Stimulated activated CD4-positive, alpha-beta T cell treated with anti-CD3 and anti-CD28 coated beads, Interleukin-12 subunit alpha, Interleukin-12 subunit beta, amount 100 ng/mL, for 4 hours (primary cell): ENCODE measurements at places on chromosomes 3 and 15.

DNA sequence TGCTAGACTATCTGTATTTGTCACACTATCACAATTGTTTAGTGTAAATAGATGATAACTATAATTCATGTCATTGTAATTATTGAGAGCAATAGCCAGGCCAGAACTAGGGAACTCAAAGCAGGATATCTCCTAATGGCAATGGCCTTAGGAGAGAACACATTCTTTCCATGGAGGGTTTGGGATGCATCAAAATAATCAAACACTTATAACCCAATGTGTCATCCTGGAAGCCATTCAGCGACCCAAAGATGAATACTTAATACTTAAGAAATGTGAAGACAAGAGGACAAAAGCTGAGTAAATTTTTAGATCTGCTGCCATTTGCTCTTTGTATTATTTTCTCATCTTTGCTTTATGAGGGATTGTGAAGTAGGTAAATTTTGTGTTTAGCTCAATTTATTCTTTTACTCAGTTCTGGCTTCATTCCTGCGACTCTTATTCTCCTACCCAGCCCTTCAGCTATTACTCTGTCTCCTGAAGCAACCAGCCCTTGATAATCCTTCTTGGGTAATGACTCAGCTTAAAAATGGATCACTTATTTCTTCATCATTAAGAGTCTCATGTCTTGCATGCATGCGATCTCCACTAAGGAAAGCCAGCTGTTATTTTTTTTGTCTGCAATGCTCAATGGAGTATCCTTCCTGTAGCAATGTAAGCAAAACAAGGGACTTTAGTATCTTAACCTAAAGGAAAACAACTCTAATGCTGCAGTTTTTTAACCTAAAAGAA lies 2.0 kb downstream of the OR4F15 start:
- DNase-seq = no peak

DNA sequence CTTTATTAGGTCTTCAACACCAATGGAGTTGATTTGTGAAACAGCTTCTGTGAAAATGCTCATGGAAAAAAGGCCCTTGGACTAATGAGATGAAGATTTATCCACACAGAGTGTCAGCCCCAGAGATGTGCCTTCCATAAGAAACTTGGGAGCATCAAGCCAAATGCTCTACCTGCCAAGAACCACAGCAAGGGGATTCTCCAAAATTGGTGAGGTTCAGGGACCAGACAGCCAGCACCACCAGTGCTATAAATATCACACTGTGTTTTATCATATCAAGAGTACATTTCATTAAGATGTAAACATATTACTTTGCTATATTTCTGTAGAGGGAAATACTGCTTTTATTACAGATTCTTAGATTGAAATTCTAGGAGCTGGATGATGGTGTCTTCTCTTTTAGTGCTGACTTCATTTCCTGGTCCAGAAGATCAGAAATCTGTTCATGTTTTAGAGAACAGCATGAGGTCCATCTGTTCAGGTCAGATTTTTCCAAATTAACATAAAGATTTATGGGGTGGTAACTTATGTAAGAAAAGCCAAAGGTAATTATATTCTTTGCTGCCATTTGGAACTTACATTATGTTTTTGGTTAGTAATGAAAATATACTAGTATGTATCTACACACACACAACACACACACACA lies 17.7 kb downstream of the SLC35G2 start:
- DNase-seq = no peak

GRCh38 chr3:168273036-168273435 lies 177.3 kb upstream of the GOLIM4 start:
- DNase-seq = no peak

DNA sequence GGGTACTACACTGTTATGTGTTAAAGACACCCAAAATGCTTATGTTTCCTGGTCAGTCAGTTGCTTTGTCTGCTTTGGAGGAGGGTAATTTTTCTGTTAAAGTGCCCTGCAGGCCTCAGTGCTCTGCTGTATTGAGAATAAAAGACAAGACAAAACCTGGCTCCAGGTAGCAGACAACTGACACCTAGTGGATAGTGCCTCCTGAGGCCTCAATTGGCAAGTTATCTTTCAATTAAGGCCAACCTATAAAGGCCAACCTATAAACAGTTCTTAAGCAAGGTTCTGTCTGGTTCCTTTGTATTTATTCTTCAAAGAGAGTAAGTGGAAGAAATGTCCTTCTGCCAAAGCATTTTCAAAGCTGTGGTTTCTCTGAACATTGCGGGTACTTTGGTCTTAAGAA lies 773.8 kb downstream of the MECOM start:
- DNase-seq = no peak

GRCh38 chr3:60577601-60578000 lies 673.7 kb downstream of the FHIT start:
- no peak for DNase-seq

DNA sequence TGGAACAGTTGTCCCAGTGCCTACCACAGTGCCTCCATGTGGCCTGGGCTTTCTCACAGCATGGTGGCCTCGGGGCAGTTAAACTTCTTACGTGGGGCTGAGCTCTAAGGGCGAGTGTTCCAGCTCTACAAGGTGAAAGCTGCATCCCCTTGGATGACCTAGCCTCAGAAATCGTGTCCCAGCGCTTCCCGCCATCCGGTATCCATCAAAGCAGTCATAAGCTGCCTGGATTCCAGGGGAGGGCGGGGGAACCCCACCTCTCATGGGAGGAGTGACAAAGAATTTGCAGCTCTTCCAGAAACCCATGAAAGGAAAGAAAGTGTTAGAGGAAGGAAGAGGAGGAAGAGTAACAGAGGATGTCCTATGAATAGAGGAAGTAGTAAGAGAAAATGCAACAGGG lies 45.8 kb upstream of the CCDC174 start:
- no peak for DNase-seq

- DNase-seq = no peak
Observed at GRCh38 chr3:66592927-66593625, 92.3 kb upstream of the LRIG1 start.

DNA sequence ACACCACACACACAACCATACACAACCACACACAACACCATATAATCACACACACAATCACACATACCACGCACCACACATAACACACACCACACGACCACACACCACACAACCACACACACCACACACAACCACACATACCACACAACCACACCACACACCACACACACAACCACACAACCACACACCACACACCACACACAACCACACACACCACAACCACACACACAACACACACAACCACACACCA lies 24.2 kb downstream of the CPN2 start:
- DNase-seq = no peak

DNA sequence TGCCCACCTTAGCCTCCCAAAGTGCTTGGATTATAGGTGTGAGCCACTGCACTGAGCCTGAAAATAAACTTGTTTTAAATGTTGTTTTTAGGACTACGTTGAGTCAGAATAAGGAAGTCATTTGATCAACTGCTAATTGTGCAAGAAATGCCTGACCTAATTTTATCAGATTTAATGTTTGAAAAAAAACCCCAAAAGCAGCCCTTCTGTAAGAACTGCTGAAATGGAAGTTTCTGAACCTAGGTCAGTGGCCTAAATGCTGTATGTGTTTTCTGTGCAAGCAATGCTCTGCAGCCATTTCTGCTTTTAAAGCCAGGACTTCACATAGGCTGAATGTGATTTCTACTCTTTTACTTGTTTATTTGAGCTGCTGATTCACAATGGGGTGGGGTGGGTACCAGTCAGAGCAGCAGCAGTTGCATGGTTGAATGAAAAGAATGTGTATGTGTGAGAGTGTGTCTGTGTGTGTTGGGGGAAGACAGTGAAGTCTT lies 6.6 kb downstream of the GPX1 start:
- DNase-seq = no peak

DNA sequence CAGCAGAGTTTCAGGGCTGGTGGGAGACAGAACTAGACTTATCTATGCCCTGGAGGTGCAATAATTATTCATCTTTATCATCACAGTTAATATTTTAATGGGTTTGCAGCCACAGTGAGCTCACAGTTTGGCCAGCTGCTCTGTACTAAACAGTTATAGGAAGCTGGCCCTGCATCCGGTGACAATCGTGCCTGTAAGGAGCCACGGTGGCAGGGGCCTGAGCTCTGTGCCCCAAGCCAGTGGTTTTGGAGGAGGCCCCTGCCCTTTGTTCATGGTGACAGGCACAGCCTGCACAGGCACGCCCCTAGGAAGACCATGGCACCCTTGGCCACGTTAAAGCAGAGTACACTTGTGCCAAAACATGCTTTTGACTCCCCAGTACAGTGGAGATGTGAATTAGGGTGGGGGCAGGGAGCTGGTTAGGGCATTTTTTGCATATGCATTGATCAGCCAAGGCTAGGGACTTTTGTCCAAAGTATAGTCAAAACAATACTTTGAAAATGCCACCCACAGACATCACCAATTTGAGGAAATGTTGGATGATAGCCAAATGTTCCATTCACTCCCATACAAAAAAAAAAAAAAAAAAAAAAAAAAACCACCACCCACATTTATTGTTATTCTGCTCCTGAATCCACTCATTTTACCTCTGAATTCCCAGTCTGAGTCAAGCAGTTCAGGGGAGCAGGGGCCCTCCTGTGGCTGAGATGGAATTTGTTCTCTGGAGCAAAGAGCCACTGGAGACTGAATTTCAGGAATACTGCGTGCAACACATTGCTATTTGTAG lies 3.4 kb upstream of the RFTN1 start:
- DNase-seq = no peak

GRCh38 chr3:22506871-22507270 lies 696.3 kb upstream of the UBE2E2 start:
- no peak for DNase-seq

GRCh38 chr15:98043160-98044014 lies 82.9 kb downstream of the ARRDC4 start:
- no peak for DNase-seq

- no peak for DNase-seq
Observed at GRCh38 chr3:1216856-1217255, 124.0 kb downstream of the CNTN6 start.

DNA sequence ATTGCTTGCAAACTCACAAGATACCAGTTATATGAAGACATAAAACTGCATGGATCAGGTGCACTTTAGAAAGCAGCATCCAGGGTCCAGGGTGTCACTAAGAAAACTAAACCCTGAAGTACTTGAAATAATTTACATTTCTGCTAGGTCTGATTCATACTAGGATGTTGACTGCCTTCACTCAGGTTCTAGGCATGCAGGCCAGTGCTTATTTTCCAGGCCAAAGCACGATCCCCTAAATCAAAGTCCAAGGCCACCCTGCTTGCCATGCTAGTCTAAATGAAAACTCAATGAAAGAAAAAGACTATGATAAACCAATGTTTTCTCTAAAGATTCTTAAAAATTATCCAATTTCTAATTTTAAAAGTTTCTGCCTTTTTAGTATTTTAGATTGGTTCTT lies 49.4 kb downstream of the GREM1 start:
- no peak for DNase-seq

DNA sequence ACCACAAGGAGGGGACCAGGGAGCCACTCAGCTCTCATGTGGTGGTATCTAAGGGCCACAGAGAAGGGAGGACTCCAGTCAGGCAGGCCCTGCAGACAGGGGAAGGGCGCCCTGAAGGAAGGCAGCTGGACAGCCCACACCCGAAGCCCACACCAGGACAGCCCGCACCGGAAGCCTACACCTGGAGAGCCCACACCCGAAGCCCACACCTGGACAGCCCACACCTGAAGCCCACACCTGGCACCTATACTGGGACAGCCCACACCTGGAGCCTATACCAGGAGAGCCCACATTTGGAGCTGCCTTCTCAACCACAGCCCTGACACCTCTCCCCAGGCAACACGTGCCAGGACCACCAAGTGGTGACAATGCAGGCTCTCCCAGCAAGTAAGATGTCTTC lies 11.7 kb downstream of the TPRA1 start:
- DNase-seq = no peak

- no peak for DNase-seq
Observed at GRCh38 chr3:158809642-158810041, 7.8 kb downstream of the MFSD1 start.

DNA sequence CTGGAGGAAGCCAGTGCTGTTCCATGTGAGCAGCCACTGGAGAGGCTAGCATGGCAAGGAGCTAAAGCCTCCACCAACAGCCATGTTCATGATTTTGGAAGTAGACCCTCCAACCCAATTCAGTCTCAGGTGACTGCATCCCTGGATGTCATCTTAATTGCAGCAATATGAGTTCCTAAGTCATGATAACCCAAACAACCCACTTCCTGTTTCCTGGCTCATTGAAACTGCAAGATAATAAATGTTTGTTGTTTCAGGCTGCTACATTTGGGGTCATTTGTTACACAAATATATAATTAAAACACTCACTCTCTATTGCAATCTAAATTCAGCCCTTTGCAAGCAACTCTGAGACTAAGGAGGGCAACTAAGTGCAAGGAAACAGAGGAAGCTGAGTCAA lies 62.4 kb upstream of the SLC24A5 start:
- DNase-seq = no peak

DNA sequence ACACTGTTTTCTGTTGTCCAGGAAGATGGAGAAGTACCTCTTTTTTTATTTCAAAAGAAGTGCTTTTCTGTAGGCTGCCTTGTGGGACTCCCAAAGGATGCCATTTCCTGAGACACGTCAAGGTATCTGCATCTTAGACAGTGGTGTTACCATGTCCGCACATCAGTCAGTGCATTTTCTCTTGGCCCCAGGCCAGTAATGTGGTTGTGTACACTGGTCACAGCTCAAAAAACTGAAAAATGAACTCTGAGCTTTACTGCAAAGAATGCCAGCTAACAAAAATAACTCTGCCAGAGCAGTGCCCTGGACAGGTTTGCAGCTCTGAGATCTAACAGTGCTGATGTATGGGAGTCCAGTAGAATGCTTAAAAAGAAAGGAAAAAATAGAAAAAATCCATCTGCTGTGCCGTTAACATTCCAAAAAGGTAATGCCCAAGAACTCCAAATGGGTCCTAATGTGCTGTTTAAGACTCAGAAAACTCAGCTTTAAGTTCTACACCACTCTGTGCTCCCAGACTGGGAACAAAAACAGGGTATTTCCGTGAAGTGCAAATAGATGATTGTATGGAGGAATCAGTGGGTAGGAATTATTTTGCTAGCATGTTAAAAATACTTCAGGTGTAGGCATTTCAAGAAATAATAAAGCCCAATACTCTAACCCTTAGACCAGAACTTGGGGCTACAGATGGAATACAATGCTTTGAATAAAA lies 315.9 kb downstream of the FEZF2 start:
- DNase-seq = no peak
